ENCODE measurements at places on chromosomes 2 and 18.

GRCh38 chr2:42545023-42545721 lies 23.3 kb upstream of the MTA3 start:
- DNase-seq, result no peak

GRCh38 chr2:217387776-217388387 lies 528.0 kb upstream of the TNP1 start:
- no peak for DNase-seq

- DNase-seq, result no peak
Measured at GRCh38 chr2:105323111-105323510, 6.4 kb downstream of the TGFBRAP1 start.

- no peak for DNase-seq
Measured at GRCh38 chr2:171985076-171985475, 14.7 kb upstream of the METAP1D start.

DNA sequence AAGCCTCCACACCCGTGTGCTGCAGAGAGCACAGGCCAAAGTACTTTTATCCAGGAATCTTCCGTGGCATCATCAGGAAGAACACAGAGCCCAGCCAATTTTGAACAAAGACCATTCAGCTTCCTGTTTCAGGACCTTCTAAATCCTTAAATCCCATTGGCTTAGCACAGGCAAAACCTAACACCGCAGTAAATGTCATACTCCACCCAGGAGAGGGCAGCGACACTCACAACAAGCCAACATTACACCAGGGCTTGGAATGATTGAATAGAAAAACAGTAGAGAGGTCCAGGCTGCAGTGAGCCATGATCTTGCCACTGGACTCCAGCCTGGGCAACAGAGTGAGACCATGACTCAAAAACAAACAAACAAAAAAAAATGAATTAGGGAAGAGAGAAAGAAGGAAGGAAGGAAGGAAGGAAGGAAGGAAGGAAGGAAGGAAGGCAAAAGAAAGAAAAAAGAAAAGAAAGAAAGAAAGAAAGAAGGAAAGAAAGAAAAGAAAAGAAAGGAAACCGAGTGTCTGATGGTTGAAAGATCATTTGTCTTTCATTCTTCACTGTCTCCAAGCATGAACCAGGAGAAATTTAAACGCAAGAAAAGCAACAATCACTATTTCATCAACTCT lies 144.6 kb upstream of the SATB2 start:
- DNase-seq, result no peak

GRCh38 chr2:204687776-204688175 lies 142.5 kb downstream of the PARD3B start:
- DNase-seq, result no peak

DNA sequence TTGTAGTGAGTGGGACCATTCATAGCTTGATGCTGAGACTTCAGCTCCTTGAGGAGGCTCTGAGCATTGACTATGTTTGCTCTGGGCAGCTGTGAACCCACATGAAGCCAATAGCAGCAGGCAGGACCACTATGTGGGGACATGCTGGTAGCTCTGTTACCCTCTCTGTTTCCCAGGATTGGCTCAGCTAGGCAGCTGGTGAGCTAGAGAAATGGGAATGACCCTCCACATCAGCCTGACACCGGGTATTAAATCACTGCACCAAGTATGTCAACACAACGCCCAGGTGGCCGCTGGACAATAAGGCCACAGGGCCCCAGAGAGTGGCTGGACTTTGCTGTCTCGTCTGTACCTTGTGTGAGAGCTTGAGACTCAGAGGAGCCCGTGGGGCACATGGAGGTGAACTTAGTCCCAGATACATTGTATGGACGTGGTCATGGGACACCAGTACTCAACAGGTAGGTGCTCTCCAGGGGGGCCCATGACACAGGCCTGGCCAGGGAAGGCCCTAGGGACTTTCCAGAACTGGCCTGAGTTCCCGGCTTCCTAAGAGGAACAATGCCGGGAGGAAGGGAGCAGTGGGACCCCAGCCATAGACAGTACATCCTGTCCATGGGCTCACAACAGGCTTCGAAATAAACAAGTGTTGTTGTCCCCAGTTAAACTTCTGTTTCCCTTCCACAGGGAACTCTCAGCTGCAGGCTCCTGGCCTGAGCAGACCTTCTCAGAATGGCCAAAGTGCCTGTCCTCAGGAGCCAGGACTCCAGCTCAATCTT lies 35.2 kb downstream of the HS1BP3 start:
- DNase-seq, result no peak

- DNase-seq, result no peak
Measured at GRCh38 chr2:42895791-42896135, 103.4 kb upstream of the HAAO start.

DNA sequence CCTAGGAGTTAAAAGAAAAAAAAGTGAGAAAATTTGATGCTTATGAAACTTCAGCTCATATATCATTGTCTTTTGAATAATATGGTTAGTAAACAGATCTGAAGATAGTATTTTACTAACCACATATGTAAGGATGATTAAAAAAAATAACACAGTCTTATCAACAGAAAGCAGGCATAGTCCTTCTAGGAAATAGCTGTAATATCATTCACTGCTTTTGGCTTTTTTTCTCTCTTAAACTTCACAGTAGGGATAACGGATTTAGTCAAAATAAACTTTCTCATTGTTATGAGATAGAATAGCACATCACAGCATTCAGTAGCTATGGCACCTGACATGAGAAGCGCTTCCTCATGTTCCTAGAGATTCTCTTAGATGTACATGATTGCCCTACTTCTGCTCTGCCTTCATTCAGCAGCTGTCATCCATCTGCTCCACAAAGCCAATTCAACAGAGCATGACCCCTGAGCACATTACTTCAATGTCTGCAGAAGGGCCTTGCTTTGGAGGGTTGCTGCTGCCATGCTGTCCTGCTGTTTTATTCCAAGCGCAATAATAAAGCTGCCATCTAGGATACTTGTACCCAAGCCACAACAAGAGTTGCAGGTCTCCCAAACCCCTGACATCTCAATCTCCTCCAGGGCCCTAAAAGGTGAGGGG lies 67.0 kb downstream of the TTC21B start:
- DNase-seq, result no peak

- DNase-seq, result no peak
Measured at GRCh38 chr2:65227020-65227455, 593 bp upstream of the ACTR2 start.

- no peak for DNase-seq
Measured at GRCh38 chr2:121197369-121198091, 87.5 kb downstream of the TFCP2L1 start.

DNA sequence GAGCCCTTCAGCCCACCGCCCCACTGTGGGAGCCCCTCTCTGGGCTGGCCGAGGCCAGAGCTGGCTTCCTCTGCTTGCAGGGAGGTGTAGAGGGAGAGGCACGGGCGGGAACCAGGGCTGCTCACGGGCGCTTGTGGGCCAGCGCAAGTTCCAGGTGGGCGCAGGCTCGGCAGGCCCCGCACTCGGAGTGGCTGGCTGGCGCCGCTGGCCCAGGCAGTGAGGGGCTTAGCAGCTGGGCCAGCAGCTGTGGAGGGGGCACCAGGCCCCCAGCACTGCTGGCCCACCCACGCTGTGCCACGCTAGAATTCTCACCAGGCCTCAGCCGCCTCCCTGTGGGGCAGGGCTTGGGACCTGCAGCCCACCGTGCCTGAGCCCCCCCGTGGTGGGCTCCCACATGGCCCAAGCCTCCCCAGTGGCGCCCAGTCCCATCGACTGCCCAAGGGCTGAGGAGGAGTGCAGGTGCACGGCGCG lies 45.2 kb downstream of the SLC5A7 start:
- DNase-seq, result no peak

DNA sequence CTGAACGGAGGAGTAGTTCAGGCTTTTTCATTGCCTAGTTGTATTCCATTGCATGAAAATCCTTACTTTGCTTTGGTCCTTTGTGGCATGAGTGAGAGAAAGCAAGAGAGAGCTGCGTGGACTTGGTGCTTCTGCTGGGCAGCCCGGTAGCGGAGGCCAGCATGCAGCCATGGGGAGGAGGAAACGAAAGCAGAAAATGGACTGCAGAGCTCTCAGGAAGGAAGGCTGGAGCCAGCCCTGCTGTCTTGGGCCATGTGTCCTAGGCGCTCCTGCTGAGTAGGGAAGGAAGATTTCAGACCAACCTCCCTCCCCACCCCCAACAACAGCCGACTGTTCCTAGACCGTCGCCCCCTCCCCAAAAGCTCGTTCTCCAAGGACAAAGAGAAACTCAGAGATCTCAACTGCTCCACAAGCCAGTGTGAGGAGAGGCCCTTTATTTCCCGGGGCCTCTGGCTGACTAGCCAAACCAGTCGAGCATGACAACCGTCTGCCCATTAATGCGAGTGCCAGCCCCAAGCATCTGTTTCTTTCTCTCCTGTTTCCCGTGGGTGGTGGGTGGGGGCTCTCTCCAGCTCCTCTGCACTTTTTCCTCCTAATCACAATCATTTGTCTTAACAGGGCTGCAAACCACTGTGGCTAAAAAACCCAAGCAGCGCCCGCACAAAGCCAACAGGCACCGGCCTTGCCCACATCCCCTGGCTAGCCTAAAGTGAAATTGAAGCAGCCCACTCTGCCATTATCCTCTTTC lies 66.8 kb upstream of the FZD7 start:
- no peak for DNase-seq

DNA sequence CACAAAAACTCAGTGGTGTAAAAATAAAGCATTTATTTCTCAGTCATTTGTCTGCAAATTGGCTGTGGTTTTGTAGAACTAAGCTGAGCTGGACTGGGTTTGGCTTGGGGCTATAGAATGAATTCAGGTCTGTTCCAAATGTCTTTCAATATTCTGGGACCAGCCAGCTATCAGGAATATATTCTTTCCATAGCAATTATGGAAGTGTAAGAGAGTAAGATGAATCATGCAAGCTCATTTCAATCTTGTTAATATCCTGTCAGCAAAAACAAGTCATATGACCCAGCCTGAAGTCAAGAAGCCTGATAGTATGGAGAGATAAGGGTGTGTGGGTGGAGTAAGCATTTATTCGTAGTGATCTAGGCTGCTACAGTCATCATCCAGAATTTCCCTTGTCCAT lies 481.0 kb upstream of the CDH2 start:
- DNase-seq, result no peak

DNA sequence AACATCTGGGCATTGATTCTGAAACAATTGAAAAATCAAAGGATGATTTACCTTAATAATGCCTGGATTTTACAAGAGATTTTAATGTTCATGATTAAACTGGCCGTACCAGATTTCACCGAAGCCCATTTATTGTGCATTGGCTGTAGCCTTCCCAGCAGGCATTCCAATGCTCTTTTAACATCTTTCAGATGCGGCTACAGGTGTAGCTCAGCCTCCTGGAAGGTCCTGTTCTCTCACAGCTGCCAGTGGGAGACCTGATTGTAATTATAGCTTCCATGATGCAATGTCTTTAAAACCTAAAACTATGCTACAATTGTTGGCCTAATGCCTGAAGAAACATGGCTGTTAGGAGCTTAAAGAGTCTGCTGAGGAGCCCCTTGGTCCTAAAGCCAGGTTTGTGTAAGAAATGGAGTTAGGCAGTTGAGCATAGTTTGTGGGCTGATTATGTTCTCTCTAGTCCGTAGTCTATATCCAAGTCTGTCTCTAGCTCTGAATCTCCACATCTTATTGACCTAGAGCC lies 147.4 kb downstream of the CERS6 start:
- DNase-seq, result no peak

DNA sequence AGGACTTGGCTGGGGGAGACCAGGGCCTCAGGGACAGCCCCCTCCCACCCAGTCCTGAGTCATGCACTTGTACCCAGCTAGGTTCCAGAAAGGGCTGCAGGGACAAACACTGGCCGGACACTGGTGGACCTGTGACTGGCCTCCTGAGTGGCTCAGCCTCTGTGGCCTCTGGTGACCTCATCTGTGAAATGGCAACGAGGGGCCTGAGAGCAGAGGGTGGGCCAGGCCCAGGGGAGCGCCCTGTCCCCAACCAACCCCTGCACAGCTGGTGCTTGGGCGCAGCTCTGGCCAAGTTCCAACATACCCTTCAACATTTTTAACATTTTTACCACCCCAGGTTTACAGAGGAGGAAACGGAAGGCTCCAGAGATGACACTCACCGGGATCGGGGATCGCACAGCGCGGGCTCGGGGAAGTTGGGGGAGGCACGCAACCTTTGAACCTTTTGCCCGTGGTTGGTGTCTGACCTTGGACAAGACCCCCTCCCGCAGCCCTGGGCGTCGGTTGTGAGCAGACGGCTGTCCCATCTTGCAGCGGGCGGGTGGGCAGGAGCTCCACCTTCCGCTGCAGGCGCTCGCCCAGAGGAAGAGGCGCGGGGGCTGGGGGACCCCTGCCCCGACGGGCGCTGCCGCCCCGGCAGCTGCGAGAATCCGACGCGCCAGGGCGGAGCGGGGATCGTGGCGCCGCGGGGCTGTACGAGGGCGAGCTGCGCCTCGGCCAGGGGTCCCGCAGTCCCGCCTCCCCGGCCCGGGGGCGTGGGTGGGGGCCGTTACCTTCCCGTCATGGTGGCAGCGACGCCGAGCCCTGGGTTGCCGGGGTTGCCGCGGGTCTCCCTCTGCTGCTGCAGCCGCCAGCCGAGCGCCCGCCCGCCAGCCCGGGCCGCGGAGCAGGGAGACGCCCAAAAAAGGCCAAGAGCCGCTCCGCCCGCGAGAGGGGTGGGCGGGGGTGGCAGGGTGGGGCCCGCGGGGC lies 805 bp downstream of the LIMS2 start:
- DNase-seq, result no peak

GRCh38 chr18:48806551-48807261 lies 144.1 kb downstream of the SMAD7 start:
- no peak for DNase-seq

DNA sequence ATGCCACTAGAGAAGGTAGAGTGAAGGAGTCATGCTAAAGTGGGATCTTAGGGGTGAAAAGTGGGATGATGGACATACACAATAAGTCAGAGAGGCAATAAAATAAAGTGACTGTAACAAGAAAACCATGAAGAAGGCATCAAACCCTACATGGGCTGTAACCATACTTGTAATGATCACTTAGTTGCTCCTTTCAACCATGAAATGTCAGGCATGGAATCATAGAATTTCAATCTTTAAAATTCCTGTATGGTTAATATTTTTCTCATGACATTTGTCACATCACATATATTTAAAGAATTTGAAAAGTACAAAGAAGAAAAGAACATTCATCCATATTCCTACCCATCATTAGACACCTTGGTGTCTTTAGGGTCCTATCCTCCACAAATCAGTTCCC lies 20.9 kb upstream of the SETBP1 start:
- DNase-seq, result no peak

- DNase-seq, result no peak
Measured at GRCh38 chr18:56843241-56843640, 192.1 kb downstream of the WDR7 start.

DNA sequence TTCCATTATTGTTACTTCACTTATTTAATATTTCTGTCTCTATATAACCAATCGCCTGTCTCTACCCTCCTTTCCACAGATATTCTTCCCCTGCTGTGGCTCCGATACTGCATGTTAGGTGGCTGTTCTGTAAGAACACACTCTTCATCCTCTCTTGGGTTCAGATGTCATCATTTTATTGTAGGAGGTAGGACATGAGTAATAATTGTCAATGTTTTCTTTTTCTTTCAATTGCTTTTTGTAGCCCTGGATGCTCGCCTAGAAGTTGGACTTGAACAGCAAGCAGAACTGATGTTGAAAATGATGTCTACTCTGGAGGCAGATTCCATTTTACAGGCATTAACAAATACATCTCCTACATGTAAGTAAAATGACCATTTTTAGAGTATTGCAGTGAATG lies 128.6 kb downstream of the BIRC6 start:
- DNase-seq, result no peak

- DNase-seq, result no peak
Measured at GRCh38 chr2:145750612-145751011, 1230.7 kb upstream of the ZEB2 start.

All from AG09319 (cell line).